Naive thymus-derived CD4-positive, alpha-beta T cell (primary cell): ENCODE measurements at places on chromosomes 7 and 10. TPM values are rescaled to one million over a fixed set of nuclear protein-coding genes. Genes with fewer than 3 reads are reported as not detected.

VTI1A gene
- total RNA-seq: 51.4 TPM

CCL24 gene
- not detected for total RNA-seq

TMEM229A gene
- not detected for total RNA-seq

ABCF2 gene
- total RNA-seq: 17.2 TPM

BTBD16 gene
- total RNA-seq: not detected

SLC39A12 gene
- not detected in 2 replicates for total RNA-seq

CPA1 gene
- not detected in 2 replicates for total RNA-seq

ARID5B gene
- total RNA-seq: 20.5 TPM

GRK5 gene
- 34.2 TPM for total RNA-seq

GPR26 gene
- total RNA-seq: not detected

PCLO gene
- not detected for total RNA-seq

GHRHR gene
- total RNA-seq: not detected

TRPV5 gene
- total RNA-seq: not detected

ZNF117 gene
- 4.0 TPM for total RNA-seq

MACC1 gene
- 0.24 TPM for total RNA-seq

FIS1 gene
- 79.8 TPM for total RNA-seq

CALD1 gene
- 2.0 TPM for total RNA-seq

TMEM225B gene
- total RNA-seq: 0.80 and 2.2 TPM in 2 replicates
